ENCODE measurements at places on chromosomes 2 and 18.

DNA sequence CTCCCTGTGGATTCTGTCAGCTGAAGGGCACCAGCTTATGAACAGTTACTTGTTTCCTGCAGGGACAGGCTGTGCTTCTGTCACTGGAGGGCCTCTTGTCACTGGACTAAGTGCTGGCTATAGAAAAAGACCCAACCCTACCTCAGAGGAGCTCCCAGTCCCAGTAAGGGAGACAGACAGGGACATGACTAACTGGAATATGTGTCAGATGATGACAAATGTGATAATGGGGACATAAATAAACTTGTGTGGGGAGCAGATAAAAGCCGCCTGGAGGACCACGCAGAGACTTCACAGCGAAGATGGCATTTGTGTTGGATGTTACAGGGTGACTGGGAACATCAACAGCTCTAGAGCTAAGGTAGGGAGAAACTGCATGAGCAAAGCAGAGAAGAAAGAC is 95.0 kb downstream of the MAPRE2 start:
- no peak for DNase-seq

GRCh38 chr2:126703311-126703710 is 47.4 kb downstream of the GYPC start:
- no peak for DNase-seq

- no peak for DNase-seq
These were observed 287.3 kb downstream of the AGPS start for GRCh38 chr2:177679611-177680605.

DNA sequence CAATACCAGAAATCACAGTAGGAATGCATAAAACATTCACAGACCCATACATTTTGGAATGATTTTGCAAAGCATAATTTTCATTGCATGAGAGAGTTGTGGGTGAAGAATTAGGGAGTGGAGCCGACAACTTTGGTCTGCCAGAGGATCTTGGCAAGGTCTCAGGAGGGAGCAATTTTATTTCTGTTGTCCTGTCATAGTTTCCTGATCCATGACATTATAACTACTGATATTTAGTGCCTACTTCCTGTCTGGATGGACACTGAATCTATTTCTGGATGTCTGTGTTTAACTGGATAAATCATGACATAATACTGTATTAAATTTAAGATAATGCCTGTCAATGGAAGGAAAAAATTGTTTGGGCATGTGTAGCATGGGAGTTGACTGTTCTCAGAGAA is 2.4 kb downstream of the ITGA4 start:
- DNase-seq: no peak

- DNase-seq: no peak
These were observed 345.5 kb upstream of the CWC22 start for GRCh38 chr2:180352620-180353019.

DNA sequence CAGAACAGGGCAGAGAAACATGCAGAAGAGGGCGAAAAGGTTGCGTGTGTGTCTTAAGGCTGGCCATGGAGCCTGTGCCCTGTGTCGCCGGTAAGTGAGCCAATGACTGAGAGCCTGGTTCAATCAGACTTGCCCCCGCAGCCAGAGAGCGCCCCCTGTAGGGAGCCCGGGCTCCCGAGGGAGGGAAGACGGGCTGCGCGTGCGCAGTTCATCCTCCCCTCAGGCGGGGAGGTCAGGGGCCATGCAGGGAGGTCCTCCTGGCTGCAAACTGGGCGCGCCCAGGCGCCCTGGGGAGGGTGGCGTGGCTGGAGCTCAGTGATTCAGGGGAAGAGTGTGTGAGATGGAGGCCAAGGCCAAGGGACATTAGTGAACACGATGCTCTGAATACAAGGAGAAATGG is 276.6 kb downstream of the PHLPP1 start:
- no peak for DNase-seq

- no peak for DNase-seq
These were observed 102.8 kb upstream of the COPS8 start for GRCh38 chr2:236982693-236983455.

DNA sequence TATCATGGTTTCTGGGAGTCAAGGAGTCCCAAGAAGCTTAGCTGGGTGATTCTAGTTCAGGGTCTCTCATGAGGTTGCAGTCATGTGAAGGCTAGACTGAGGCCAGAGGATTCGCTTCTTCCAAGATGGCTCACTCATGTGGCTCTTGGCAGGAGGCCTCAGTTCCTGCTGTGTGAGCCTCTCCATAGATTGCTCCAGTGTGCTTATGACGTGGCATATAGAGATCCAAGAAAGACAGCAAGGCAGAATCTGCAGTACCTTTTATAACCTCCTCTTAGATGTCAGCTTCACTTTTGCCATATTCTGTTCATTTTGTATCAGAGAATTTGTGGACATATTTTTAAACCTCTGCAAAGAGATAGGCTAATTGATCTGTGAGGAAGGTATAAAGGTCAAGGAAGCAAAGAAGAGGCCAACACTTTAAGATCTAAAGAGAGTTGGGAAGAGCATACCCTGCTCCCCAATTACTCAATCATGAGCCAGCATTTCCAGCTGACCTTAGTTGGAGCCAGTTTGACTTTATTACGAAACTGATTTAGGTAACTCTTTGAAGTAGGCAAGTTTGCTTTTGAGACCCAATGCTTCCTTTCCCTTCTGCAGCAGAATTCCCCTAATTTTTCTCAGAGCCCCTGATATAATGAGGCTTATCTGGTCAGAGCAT is 134.7 kb downstream of the EML6 start:
- no peak for DNase-seq

GRCh38 chr2:144133936-144134665 is 385.8 kb downstream of the ZEB2 start:
- DNase-seq: no peak

- no peak for DNase-seq
These were observed 177.8 kb downstream of the BCL2 start for GRCh38 chr18:63141778-63142176.

- no peak for DNase-seq
These were observed 258.5 kb upstream of the DDX18 start for GRCh38 chr2:117555965-117556364.

- DNase-seq: no peak
These were observed 81.2 kb downstream of the PLCL1 start for GRCh38 chr2:197885587-197885986.

DNA sequence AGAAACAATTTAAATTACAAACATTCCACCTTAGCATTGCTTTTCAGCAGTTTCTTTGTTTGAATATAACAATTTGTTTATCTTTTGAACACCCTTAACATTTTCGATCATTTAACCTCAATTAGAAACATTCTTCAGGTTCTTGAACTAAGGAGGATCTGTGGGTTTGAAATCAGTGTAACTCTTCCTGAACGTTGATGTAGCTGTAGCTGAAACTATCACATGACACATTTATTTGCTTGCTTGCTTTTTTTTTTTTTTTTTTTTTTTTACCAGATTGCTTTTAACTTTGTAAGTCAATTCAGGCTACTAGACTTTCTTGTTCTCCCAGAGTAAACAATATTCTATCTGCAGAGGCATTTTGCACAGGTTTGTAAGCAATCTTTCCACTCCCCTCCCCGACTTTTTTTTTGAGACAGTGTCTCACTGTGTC is 47.6 kb downstream of the GPD2 start:
- no peak for DNase-seq

- no peak for DNase-seq
These were observed 11.9 kb upstream of the IGFBP2 start for GRCh38 chr2:216621292-216621691.

DNA sequence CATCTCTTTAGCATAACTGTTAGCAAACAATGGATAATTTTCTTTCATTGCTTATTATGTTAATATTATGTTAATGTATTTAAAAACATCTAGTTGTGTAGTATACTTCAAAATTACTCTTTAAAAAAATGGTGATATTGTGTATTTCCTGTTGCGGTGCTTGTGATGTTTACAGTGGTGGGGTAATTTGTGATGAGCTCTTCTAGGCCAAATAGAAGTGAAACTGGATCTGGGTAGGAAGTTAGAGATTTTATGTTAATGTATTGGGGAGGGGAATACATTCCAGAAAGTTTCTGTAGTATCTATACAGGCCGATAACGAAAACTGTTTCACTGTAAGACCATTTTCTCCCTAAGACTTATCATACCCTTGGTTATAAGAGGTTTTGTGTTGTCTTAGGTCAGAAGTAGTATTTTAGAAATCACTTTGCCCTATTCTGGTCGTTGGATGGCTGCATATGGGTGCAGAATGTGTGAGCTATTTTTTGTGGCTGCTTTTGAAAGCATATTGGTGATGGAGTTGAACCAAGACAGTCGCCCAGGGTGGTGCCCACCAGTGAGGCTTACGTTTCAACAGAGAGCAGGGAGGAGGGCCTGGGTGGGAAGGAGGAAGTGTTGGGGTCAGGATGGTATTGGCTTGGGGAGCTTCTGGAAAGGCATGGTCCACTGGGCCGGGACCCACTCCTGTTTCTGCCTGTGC is 5.8 kb downstream of the TSHZ1 start:
- DNase-seq: no peak

- no peak for DNase-seq
These were observed 94.0 kb downstream of the BIRC6 start for GRCh38 chr2:32450851-32451250.

DNA sequence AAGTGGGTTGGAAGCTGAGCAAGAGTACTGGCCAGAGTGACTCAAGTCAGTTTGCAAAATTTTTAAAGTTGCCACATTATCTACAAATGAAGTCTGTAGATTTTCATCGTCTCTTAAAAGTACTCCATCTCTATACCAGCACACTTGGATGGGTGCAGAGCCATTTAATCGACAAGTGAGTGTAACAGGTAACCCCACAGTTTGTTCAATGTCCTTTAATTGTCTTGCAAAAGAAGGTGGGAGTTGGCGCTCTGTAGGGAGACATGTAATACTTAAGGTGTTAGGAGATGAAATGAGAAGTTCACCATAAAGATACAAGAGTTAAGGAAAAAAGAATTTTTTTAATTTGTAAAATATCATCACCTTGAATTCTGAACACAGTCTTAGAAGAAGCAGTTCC is 84.9 kb downstream of the TTN start:
- no peak for DNase-seq

GRCh38 chr2:18516112-18516511 is 44.3 kb downstream of the RDH14 start:
- DNase-seq: peak; percentile 22

- DNase-seq: no peak
These were observed 63.4 kb downstream of the BMP10 start for GRCh38 chr2:68807821-68808266.

GRCh38 chr2:174561283-174561971 is 36.2 kb downstream of the WIPF1 start:
- DNase-seq: no peak

DNA sequence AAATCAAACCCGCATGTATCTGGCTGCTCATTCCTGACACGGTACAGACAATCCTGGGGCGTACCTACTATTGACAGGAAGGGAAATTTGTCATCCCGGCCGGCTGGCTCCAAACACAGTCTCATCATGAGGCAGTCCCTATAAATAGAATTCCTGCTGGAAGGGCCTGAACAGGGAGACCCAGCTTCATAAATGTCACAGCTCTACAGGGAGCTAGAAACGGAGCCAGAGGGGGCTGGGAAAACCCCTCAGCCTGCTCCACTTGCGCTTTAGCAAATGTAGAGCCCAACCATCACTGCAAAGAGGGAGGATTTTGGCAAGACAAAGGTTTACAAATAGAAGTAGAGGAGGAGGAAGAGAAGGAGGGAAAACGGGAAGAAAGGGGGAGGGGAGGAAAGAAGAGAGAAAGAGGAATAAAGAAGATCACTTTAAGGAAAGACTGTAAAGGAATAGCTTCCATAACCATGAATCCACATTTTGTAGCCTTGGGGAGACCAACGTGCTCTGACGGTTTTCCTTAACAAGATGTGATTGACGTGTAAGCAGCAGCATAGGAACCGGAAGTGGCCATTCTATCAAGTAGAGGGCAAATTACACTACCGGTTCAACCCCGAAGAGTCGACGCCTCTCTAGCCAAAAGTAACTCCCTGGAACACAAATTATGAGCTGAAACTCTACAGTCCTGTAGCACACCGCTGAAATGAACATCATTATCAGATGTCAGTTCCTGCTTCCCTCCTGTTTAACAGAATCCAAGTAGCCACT is 56.8 kb upstream of the TTN start:
- no peak for DNase-seq

DNA sequence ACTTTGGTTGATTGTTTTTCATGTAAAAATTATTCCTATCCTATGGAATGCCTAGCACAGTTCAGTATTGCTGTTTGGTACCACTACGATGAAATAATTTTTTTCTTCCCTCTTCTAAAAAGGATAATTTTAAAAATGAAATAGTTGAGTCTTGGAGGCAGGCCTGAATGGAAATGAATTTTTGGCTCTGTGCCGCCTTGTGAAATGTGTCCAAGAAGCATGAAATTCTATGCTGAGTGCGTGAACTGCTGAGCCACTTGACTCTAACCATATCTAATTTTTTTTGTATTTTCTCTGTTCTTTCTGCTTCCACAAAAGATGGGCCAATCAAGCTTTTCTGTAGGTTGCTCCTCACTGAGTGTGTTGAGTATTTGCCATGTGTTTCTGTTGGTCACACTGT is 95.0 kb downstream of the PRPF40A start:
- no peak for DNase-seq

DNA sequence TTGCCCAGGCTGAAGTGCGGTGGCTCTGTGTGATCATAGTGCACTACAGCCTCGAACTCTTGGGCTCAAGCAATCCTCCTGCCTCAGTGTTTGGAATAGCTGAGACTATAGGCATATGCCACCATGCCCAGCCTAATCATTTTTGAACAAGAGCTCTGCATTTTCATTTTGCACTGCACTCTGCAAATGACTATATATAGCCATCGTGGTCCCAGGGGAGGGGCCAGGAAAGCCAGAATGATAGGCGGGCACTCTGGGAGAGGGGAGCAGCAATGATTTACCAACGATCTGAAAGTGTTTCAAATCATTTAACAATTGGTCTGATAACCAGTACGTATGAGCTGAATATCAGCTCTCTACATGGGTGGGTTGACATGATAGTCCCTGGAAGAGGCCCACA is 22.3 kb upstream of the ST3GAL5 start:
- no peak for DNase-seq

GRCh38 chr2:152627351-152627957 is 89.8 kb downstream of the PRPF40A start:
- peak; percentile 24 for DNase-seq

GRCh38 chr2:238425979-238426567 is 654 bp upstream of the ASB1 start:
- DNase-seq: peak; percentile 50

GRCh38 chr18:48417985-48418384 is 8.8 kb upstream of the ZBTB7C start:
- DNase-seq: no peak

DNA sequence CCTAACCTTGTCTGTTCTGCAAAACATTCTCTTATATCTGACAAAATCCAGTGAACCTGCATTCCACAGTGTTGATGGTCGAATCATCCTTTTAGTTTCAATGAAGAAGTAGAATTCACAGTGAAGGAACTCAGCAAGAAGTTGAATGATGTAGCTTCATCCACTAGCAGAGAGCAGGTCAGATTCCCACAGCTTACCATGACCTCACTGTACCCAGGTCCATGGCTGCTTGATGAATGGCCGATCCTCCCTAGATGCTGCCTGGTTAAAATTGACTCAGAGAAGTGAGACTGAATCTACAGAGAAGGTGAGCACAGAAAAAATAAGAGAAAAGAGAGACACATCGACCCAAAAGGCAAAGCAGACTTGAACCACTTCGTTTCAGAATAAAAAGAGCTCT is 906.0 kb upstream of the CHAC2 start:
- DNase-seq: peak; percentile 28
